ENCODE measurements at places on chromosomes 3 and 15. TPM values are rescaled to one million over a fixed set of nuclear protein-coding genes. Genes with fewer than 3 reads are reported as not detected.
A peak's percentile ranks its signal among the peaks of the same experiment; 100 is the strongest.

The CDCP1 gene
- total RNA-seq: 7.1 TPM

The FOXL2NB gene
- total RNA-seq: not detected

The DPPA4 gene
- not detected for total RNA-seq

The SPATA16 gene
- total RNA-seq: not detected

The CHRM5 gene
- total RNA-seq: not detected

The MST1R gene
- 2.9 TPM for total RNA-seq

The B3GNT5 gene
- 0.79 TPM for total RNA-seq

The CPNE9 gene
- 1.1 TPM for total RNA-seq

The KLHL40 gene
- not detected for total RNA-seq

GRCh38 chr3:186374376-186374775 is 12.3 kb upstream of the DGKG start:
- H3K36me3 ChIP-seq: no peaks in the 10 kb centered on the region
- peaks cover 2% of the 10 kb centered on the region for H3K4me1 ChIP-seq
- no peak overlapping the region for H3K27ac ChIP-seq
- H3K4me3 ChIP-seq: no peak overlapping the region
- H3K27me3 ChIP-seq: peaks cover 22% of the 10 kb centered on the region
- no peak for DNase-seq

DNA sequence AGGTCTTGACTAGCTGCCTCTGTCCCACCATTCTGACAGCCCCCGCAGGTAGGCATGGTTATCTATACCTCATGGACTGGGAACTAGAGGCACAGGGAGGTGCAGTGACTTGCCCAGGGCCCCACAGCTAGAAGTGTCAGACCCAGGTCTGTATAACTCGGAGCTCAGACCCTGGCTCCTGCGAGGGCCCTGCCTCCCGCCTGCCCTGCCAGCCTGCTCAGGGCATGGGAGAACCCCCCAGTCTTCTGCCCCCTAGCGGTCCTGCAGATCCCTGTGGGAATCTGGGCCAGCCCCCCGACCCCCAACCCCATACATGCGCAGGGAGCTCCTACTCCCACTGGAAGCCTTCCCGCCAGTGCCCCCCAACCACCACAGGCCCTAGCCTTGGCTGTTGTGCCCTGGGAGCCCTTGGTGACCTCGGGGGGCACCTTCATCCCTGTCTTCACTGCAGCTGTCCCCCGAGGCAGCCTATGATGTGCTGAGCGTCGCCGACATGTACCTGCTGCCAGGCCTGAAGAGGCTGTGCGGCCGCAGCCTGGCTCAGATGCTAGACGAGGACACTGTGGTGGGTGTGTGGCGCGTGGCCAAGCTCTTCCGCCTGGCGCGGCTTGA is 6.9 kb downstream of the ABTB1 start:
- no peak overlapping the region for H3K27ac ChIP-seq
- DNase-seq: peak; percentile 20
- no peaks in the 10 kb centered on the region for H3K36me3 ChIP-seq
- peaks cover 5% of the 10 kb centered on the region for H3K27me3 ChIP-seq

GRCh38 chr3:46102780-46103130 is 75.5 kb upstream of the XCR1 start:
- no peaks in the 10 kb centered on the region for H3K27me3 ChIP-seq
- H3K27ac ChIP-seq: peak overlapping the region; percentile 51
- no peak overlapping the region for H3K4me3 ChIP-seq
- H3K36me3 ChIP-seq: peaks cover 32% of the 10 kb centered on the region

- H3K36me3 ChIP-seq: peaks cover 5% of the 10 kb centered on the region
- H3K27me3 ChIP-seq: peaks cover 2% of the 10 kb centered on the region
- no peak for DNase-seq
- H3K27ac ChIP-seq: no peak overlapping the region
- H3K4me1 ChIP-seq: peaks cover 49% of the 10 kb centered on the region
These were observed 78.2 kb downstream of the SMAD3 start for GRCh38 chr15:67143646-67144045.

GRCh38 chr3:62835554-62836236 is 39.5 kb downstream of the CADPS start:
- H3K36me3 ChIP-seq: no peaks in the 10 kb centered on the region
- H3K4me1 ChIP-seq: peaks cover 2% of the 10 kb centered on the region
- H3K27me3 ChIP-seq: no peaks in the 10 kb centered on the region
- DNase-seq: no peak
- no peak overlapping the region for H3K27ac ChIP-seq

- no peak overlapping the region for H3K4me3 ChIP-seq
- H3K27me3 ChIP-seq: peaks cover 2% of the 10 kb centered on the region
- no peak overlapping the region for H3K27ac ChIP-seq
- H3K4me1 ChIP-seq: peaks cover 14% of the 10 kb centered on the region
- peaks cover 7% of the 10 kb centered on the region for H3K36me3 ChIP-seq
These were observed 81.8 kb downstream of the WWTR1 start for GRCh38 chr3:149575961-149576564.

GRCh38 chr3:148758303-148758884 is 60.7 kb downstream of the AGTR1 start:
- no peaks in the 10 kb centered on the region for H3K36me3 ChIP-seq
- no peak overlapping the region for H3K4me3 ChIP-seq
- no peak for DNase-seq
- no peaks in the 10 kb centered on the region for H3K4me1 ChIP-seq

DNA sequence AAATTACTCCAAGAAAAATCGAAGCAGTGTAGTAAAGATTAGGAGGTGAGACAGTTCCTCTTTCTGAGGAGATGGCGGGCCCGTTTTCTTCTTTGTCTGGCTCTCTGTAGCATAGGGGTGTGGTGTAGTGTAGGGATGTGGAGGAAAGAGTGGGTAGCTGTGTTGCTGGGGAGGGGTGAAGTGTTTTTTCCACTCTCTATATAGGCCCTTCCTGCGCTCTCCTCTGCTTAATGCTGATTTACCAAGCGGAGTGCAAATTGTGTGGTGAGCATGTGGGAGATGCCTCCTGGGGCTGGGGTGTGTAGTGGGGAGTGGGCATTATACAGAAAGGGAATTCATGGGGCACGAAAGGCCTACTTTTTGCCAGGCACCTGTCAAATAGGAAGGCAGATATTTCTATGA is 94.9 kb downstream of the ST6GAL1 start:
- no peaks in the 10 kb centered on the region for H3K27me3 ChIP-seq
- H3K27ac ChIP-seq: peak overlapping the region; percentile 97
- peaks cover 37% of the 10 kb centered on the region for H3K36me3 ChIP-seq
- peak overlapping the region; percentile 88 for H3K4me3 ChIP-seq

- H3K27me3 ChIP-seq: no peaks in the 10 kb centered on the region
- no peak overlapping the region for H3K27ac ChIP-seq
- H3K36me3 ChIP-seq: peaks cover 6% of the 10 kb centered on the region
- DNase-seq: no peak
These were observed 49.1 kb downstream of the DNASE1L3 start for GRCh38 chr3:58161435-58162398.

DNA sequence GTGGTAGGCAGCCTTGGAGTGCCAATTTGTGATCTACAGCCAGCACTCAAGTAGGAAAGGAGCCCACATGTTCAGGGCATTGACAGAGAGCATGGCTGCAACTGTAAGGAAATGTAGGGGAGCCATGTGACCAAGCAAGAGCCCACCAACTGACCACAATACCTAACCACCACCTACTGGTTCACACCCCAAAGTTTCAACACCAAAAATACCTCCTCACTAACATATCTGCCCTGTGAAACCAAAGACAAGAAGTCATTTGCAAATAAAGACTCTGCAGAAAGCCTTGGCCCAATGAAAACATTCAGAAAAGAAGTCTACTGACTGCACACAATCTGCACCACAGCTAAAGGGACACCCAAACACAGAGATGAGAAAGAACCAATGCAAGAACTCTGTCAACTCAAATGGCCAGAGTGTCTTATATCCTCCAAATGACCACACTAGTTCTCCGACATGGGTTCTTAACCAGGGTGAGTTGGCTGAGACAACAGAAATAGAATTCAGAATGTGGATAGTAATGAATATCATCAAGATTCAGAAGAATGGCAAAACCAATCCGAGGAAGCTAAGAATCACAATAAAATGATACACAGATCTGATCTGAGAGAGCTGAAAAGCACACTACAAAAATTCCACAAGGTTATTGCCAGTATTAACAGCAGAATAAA is 40.6 kb downstream of the SLC9C1 start:
- no peak overlapping the region for H3K27ac ChIP-seq
- no peak for DNase-seq
- H3K27me3 ChIP-seq: peaks cover 2% of the 10 kb centered on the region
- peaks cover 6% of the 10 kb centered on the region for H3K4me1 ChIP-seq

DNA sequence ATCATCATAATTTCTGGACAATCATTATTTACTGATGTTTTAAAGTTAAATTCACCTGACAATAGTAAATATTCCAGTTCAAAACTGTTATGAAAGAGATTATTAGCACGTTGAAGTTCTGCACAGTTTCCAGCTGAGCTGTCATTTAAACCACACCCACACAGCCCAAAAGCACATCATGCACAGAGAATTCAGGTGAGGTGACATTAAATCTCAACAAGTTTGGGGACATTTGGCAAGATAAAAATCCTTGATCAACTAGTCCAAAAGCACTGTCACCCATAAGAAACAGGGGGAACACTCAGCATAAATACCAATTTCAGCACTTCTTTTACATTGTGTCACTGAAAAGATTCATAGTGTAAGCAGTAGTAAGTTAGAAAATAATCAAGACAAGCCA is 6.9 kb downstream of the NCEH1 start:
- H3K27ac ChIP-seq: no peak overlapping the region
- no peaks in the 10 kb centered on the region for H3K27me3 ChIP-seq
- no peak for DNase-seq
- H3K4me1 ChIP-seq: peaks cover 8% of the 10 kb centered on the region

GRCh38 chr3:59540696-59541095 is 490.9 kb upstream of the CFAP20DC start:
- H3K36me3 ChIP-seq: peaks cover 2% of the 10 kb centered on the region
- no peak overlapping the region for H3K27ac ChIP-seq
- no peaks in the 10 kb centered on the region for H3K27me3 ChIP-seq
- DNase-seq: no peak

DNA sequence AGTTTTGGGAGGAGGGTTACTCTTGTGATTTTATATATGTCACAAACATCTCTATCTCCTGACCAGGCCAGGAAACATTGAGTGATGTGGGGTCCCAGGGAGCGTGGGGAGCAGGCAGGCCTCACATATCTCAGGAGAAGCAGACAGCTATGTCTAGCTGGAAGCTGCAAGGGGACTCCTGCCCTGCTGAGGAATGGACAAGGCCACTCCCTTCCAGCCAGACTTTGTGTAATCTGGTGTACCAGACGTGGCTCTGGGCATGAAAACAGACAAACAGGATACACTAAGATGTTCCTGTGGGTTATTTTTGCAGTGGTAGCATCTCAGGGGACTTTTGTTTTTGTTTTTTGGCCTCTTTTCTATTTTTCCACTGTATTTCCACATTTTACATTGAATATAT is 23.2 kb downstream of the CYP8B1 start:
- DNase-seq: no peak
- H3K27me3 ChIP-seq: no peaks in the 10 kb centered on the region
- peaks cover 3% of the 10 kb centered on the region for H3K36me3 ChIP-seq
- H3K4me3 ChIP-seq: no peak overlapping the region
- peaks cover 9% of the 10 kb centered on the region for H3K4me1 ChIP-seq

DNA sequence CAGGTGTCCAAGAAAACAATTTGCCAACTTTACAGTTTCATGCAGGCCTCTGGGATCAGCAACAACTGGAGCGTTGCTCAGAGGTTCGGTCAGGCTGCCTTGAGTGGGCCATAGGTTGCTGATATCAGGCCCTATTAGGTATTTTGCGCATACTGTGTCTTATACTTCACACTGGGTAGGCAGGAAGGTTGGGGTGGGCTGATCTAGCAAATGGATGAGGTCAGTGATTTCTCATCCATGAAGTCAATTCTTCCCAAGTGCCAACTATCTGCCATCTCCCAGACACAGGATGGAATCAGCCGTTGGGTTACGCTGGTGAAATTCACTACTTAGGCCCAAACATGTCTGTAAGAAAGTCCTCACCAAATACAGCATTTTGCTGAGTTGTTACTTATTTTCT is 77.6 kb downstream of the SLC7A14 start:
- no peak overlapping the region for H3K4me3 ChIP-seq
- peaks cover 7% of the 10 kb centered on the region for H3K27me3 ChIP-seq
- H3K4me1 ChIP-seq: no peaks in the 10 kb centered on the region
- no peak overlapping the region for H3K27ac ChIP-seq

DNA sequence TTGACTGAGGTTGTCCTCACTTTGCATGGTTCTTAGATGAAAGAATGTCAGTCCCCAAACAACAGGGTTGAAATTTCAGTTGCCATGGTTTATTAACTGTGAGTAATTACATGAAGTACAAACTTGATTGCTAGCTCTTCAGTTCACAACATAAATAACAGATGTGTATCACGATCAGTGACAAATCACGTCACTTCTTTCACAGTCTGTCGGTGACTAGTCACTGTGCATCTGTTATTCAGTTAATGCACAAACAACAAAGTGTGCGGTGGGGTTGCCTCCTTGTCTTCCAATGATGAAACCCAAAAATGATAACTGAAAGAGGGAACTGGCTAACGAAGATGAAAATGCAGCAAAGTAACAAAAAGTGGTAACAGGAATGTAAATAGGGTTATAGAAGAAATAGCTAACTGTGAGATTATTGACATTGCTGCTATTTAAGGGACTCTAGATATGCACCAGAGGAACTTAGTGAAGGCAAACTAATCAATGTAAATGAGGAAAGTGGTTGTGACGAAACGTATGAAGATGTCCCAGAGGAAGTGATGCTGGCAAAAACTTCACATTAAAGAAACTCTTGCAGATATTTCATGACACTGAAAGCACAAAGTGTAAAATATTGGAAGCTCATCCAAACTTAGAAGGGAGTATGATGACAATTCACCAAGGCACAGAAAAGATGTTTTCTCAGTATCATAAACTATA is 159.3 kb downstream of the WDR76 start:
- H3K27ac ChIP-seq: no peak overlapping the region
- peaks cover 38% of the 10 kb centered on the region for H3K27me3 ChIP-seq
- no peaks in the 10 kb centered on the region for H3K4me1 ChIP-seq
- H3K4me3 ChIP-seq: no peak overlapping the region
- no peak for DNase-seq

GRCh38 chr3:46829699-46830208 is 33.5 kb downstream of the MYL3 start:
- H3K27me3 ChIP-seq: peaks cover 7% of the 10 kb centered on the region
- peaks cover 16% of the 10 kb centered on the region for H3K4me1 ChIP-seq
- peaks cover 4% of the 10 kb centered on the region for H3K36me3 ChIP-seq
- DNase-seq: peak; percentile 28
- no peak overlapping the region for H3K27ac ChIP-seq

Measured in activated naive CD8-positive, alpha-beta T cell treated with anti-CD3 and anti-CD28 coated beads, Interleukin-2, amount 10 ng/mL, durations not matched to agents 7 days and 5 days (primary cell).